ENCODE measurements at places on chromosomes 3 and 15.
A peak's percentile ranks its signal among the peaks of the same experiment; 100 is the strongest.

DNA sequence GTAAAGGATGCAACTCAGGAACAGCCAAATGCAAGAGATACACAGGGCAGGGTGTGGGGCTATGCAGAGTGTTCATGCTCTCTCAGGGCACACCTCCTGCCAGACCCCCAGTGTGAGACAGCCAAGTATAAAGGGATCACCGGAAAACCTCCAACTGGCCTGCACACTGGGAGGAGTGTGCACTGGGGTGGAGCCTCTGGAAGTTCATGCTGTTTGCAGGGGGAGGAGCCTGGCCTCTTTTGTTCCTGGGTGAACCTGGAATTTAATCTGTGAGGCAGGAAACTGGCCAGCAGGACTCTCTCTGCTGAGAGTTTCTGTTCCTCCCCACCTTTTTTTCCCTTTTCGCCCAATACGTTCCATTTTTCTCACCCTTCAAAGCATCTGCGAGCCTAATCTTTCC, 204.1 kb downstream of the WNT5A start:
- no peak for DNase-seq

GRCh38 chr3:186746008-186746407, 28.8 kb downstream of the KNG1 start:
- DNase-seq, result peak; percentile 39

GRCh38 chr3:49157289-49157688, 8.8 kb downstream of the CCDC71 start:
- no peak for DNase-seq

- DNase-seq, result no peak
Observed at GRCh38 chr3:45790596-45790995, 5.7 kb downstream of the SLC6A20 start.

DNA sequence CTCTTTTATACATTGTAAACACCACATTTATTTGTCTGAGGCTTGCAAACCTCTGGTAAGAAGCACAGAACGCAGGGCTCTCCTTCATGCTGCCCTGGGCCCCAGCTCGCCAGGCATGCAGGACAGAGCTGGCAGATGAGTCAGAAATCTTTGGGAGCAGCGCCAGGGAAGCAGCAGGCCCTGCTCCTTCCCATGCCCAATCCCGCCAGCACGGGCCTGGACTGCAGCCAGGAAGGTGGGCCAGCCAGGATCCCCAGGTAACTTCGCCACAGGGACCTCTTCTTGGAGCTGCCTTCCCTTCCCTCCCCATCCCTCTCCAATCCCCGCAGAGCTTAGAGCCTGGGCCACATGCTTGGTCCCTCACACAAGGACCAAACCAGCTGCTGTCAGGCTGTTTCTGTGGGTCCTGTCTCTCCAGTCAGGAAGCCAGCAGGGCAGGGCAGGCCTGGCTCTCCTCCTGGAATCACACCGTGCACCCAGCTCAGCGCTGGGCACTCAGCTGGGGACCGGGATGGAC, 8.8 kb downstream of the STOML1 start:
- DNase-seq, result no peak
